ENCODE measurements at places on chromosomes 3 and 15.

DNA sequence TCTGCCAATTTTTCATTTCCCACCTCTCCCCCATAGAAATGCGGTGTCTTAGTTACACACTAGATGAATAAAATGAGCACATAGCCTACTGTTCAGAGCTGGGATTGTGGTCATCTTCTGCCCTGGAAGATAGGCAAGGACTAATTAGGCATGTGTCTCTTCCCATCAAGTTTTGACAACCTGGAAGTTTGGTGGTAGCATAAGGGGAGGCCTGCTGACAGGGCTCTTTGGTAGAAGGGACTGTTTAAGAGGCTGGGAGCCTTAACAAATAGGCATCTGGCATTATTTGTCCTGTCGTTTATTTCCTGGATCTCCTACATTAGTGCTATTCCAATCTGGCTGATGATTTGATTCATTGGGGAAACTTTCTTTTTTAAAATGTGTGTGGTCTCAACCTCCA lies 512.3 kb downstream of the ZNF385D start:
- no peak for DNase-seq

- DNase-seq, result no peak
Measured at GRCh38 chr3:31219131-31219843, 313.4 kb upstream of the STT3B start.

DNA sequence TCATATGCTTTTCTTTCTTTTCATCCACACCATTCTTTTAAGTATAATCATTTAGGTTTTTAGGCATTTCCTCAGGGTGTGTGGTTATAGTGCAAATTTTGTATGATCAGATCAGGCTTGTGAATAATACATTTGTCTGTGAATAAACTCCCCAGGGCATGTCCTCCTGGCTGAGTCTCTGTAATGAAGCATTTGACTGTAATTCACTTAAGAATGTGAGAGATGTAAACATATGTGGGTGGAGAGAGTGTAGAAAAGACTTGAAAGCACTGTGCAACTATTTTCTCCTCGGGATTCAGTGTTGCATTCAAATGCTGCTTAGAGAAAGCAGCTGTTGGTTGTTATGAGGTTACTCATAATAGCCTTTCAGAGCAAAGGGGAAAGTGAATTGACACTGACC lies 996.5 kb downstream of the TUSC7 start:
- DNase-seq, result no peak

DNA sequence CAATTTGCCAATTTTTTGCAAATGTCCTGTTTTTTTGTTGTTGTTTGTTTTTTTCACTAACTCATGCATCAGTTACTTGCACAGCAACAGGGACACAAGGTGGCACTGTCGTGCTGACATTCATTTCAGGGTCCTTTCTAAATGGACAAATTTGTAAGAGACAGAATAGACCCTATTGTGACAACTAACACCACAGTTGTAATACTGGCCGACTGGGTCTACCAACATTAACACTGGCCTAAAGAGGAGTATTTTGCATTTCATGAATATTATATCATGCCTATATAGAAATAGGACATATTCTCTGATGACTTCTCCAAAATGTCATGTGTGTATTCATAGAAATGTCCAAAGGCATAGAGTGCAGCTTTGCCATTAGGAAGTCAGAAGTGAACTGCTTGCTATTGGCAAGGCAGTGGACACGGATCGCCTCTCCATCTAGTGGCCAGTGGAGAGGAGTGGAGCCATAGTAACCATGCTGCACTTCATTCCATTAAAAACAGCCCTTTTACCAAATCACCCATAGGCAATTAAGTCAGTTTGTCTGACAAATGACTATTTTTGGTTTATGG lies 54.8 kb downstream of the ZBTB20 start:
- DNase-seq, result peak; percentile 96

GRCh38 chr15:101554115-101554915 lies 64.8 kb upstream of the PCSK6 start:
- no peak for DNase-seq

DNA sequence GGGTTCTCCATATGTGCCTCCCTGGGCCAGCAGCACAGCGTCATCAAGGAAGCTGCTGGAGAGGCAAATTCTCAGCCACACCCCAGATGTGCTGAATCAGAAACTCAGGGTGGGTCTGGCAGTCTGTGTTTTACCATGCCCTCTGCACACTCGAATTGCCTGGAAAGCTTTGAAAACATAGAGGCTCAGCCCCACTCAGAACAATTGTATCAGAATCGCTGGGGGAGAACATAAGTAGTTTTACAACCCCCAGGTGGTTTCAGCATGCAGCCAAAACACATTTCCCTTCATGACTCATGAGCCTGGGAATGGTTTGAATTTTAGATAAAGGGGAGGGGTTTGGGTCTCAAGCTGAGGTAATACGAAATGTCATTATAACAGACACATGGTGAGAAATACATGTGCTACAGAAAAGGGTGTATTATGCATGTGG lies 9.6 kb downstream of the TGM4 start:
- DNase-seq, result no peak

- no peak for DNase-seq
Measured at GRCh38 chr3:30308131-30308530, 298.3 kb upstream of the TGFBR2 start.

- DNase-seq, result no peak
Measured at GRCh38 chr3:53816425-53816824, 29.8 kb downstream of the CHDH start.

- DNase-seq, result no peak
Measured at GRCh38 chr3:117600112-117600511, 890.5 kb downstream of the TUSC7 start.

DNA sequence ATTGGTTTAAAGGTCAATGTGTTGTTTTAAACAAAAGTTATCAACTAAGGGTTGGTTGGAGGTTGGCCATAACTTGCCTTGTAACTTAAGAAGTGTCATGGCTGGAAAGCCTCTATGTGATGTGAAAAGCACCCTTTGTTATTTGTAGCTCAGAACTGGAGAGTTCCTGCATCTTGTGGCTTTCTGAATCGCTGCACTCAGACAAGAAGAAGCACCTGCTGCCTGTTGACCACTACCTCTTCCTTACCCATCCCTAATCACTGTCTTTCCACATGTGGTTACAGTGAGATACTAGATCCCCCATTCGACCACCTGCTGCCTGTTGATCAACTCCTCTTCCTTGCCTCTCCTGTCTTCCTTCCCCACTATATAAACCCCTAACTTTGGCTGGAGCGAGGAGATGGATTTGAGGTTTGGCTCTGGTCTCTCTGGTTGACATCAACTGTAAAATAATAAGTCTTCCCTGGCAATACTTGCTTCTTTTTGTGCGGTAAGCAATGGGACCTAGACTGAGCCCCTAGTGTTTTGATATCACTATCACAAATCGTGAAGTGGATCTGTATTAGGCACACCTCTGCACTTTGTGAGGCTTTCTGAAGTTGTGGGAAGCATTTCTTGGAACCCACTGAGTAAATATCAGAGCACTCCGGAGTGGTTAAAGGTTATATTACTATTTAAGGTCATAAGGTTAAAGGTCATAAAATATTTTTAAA lies 13.8 kb downstream of the RPL39L start:
- DNase-seq, result no peak

- DNase-seq, result no peak
Measured at GRCh38 chr3:11275926-11276325, 3.7 kb downstream of the ATG7 start.

DNA sequence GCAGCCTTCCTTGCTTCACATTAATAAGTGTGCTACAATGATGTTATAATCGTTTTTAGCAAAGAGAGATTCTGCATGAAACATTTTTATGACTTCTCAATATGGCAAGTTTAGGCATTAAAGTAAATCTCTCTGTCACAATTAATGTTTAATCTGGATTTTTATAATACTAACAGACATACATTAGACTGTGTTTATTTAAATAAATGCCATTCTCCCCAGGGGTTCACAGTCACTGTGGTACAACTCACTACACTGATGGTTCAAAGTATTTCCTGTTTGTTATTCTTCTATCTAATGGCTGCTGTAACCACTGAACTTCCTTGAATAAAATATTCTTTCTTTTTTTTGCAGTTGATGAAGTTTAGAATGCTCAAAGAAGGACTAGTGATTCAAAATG lies 59.0 kb downstream of the SLC12A1 start:
- DNase-seq, result no peak

DNA sequence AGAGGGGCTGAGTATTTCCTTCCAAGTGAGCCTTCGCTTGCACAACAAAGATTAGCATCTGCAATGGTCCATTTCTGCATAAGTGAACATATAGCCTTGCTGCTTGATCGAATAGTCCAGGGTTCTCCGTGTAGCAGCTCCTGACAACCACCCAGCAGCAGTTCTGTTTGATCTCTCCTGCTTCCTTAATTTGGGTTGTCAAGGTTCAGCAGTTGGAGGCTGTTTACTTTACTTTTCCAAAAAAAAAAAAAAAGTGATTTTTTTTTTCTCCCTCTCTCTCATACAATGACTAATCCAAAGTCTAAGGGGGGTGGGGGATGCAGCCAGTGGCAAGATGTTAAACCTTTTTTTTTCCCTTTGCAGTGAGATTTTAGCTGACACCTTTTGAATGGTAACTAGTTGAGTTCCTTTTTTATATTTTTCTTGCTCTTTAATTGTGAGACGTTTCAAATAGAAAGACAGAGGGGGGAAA lies 3.6 kb downstream of the FOXP1 start:
- no peak for DNase-seq

DNA sequence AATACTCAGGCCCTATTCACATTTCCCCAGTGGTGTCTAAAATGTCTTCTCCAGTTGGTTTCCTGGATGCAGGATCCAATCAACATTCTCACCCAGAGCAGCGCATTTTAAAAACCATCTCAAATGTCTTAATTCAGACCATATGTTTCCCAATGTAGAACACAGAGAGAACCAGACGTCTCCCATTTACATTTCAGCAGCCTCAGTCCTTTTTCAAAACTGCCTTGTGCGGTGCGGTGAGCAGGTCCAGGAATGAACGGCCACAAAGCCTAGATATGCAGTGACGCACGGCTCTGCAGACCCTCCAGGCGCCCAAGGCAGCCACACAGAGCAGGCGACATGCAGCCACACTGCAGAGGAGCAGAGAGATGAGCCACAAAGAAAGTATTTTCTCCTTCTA lies 66.1 kb upstream of the MEX3B start:
- no peak for DNase-seq

GRCh38 chr3:39434574-39434973 lies 28.1 kb downstream of the RPSA start:
- DNase-seq, result no peak

- no peak for DNase-seq
Measured at GRCh38 chr3:33159981-33160380, 46.2 kb downstream of the CRTAP start.

GRCh38 chr3:103873021-103873420 lies 1438.2 kb downstream of the ZPLD1 start:
- no peak for DNase-seq

- DNase-seq, result no peak
Measured at GRCh38 chr3:153626158-153626557, 464.1 kb downstream of the RAP2B start.

GRCh38 chr3:193842029-193842798 lies 249.2 kb downstream of the OPA1 start:
- DNase-seq, result no peak

DNA sequence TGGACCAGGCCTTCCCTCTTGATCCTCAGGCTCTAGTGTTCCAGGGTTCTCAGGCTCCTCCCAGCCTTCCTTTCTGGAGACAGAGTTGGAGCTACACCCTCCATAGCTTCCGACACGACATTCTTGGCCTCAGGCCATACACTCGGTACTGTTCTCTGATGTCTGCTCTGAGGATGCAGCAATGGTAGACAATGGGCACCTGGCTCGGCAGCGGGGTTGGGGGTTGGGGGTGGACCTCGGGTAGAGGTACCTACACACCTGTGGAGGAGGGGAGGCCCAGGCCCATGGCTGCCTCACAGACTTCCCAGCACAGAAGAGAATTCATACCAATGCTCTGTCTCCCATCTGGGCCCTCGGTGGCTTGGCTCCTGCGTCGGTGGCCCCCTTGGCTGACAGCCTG lies 21.4 kb downstream of the CCDC13 start:
- no peak for DNase-seq

GRCh38 chr3:173703771-173704170 lies 306.2 kb downstream of the NLGN1 start:
- DNase-seq, result no peak

DNA sequence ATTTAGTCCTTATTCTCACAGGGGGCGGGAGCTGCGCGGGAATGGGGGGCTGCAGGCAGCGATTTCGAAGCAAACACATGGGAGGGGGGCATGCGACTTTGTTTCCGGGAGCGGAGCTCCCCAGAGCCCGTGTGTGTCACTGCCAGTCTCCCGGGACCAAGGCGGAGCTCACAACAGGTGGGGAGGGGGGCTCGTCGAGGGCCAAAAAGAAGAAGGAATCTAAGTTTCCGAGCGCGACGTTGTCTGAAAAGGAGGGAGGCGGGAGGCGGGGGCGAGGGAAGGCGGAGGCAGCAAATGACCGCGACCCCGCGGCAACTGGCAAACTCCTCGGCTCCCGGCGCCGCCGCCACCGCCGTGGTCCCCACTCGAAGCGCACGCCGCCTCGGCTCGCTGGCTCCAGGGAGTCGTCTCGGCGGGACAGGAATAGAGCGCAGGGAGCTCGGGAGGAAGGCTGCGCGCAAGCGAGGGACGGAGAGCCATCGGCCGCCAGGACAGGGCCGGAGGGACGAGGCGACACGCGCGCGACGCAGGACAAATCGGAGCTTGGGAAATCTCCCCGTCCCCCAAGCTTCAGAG lies 1.4 kb downstream of the FOXP1 start:
- DNase-seq, result peak; percentile 90

- no peak for DNase-seq
Measured at GRCh38 chr3:72698154-72698917, 149.9 kb downstream of the SHQ1 start.

DNA sequence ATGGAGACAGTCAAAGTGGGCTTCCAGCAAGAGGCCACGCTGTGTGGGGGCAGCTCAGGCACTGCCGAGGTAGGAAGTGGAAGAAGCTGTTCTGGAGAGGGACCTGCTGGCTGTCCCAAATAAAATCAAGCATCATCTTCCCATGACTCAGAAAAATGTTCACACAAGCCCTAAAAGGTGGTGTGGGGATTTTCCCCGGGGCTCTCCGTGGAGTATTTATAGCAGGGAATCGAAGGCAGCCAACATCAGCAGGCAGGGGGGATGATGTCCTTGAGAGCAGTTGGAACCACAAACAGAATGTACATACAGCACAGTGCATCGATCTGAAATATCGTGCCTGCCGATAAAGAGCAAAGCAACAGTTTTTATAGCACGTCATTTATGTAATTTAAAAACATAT lies 27.6 kb downstream of the PRR23E start:
- DNase-seq, result no peak

DNA sequence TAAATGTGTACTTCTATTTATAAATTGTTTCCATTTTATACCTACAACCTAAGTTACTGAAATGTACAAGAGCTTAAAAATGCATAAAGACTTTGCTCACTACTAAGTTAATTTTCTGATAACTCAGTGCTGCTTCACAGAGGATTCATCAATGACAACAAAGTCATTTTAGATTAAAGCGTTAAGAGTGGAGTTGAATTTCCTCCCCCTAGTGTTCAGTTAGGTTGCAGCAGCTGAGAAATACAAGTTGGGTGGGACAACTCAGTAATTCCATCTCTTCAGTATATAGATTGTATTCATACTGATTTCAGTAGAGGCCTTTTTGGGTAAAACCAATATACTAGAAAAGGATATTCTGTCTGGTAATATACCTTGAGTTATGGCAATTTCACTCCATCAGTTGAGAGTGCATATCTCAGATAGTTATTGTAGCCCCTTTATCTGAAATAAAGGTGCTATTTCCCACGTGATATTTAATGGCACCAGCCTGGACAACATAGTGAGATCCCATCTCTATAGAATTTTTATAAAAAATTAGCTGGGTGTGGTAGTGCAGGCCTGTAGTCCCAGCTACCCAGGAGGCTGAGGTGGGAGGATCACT lies 6.9 kb upstream of the RPL35A start:
- DNase-seq, result no peak

GRCh38 chr3:60514866-60515265 lies 736.4 kb downstream of the FHIT start:
- no peak for DNase-seq

All from posterior cingulate gyrus (tissue), 11 donors.